ENCODE measurements at places on chromosomes 3 and 15. TPM values are rescaled to one million over a fixed set of nuclear protein-coding genes. Genes with fewer than 3 reads are reported as not detected.

DNA sequence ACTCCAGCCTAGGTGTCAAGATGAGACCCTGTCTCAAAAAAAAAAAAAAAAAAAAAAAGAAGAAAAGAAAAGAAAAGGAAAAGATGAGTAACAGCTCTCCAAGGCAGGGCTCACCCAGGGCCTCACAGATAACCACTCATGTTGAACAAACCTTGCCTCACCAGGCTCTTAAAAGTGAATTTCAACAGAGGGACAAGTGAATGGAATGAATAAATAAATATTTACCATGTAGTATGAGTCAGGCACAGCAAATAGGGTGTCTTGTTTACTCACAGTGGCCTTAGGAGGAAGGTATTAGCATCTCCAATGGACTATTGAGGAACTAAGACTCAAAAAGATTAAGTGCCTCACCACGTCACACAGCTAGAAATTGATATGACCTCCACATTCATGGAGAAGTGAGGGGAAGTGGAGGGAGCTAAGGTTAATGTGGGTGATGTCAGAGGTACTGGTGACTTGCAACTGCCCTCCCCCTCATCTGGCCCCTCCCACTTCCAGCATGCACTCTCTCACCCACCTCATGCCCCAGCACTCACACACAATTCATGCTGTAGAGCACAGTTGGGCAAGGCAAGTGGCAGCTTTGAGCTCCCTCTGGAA lies 255.5 kb downstream of the UACA start:
- no peak for DNase-seq

Gene SCG3
- total RNA-seq: not detected

Gene DNAH12
- 1.4 TPM for total RNA-seq

DNA sequence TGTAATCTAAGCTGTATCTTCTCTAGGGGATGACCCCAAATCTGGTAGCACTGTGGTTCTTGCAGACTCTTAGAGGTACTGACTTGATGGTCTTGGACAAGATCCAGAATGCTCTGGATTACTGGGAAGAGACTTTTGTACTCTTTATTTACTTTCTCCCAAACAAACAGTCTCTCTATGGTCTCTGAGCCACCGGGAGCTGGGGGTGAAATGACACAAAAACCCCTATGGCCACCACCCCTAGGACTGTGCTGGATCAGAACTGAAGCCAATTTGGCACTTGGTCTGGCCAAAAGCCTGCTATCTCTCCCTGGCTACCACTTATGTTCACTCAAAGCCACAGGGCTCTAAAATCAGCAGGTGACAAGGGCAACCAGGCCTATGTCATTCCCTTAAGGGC lies 50.2 kb upstream of the SI start:
- DNase-seq: no peak
